ENCODE measurements at places on chromosomes 3 and 15.
A peak's percentile ranks its signal among the peaks of the same experiment; 100 is the strongest.

GRCh38 chr3:98551754-98552153 lies 20.0 kb downstream of the GPR15 start:
- no peak for DNase-seq

- DNase-seq, result no peak
Measured at GRCh38 chr15:51163843-51164242, 69.1 kb upstream of the TNFAIP8L3 start.

GRCh38 chr3:40701016-40701588 lies 176.3 kb downstream of the ZNF621 start:
- DNase-seq, result no peak

GRCh38 chr3:64600246-64600950 lies 87.4 kb downstream of the ADAMTS9 start:
- no peak for DNase-seq

GRCh38 chr3:78025916-78026315 lies 986.0 kb downstream of the ROBO2 start:
- DNase-seq, result no peak

DNA sequence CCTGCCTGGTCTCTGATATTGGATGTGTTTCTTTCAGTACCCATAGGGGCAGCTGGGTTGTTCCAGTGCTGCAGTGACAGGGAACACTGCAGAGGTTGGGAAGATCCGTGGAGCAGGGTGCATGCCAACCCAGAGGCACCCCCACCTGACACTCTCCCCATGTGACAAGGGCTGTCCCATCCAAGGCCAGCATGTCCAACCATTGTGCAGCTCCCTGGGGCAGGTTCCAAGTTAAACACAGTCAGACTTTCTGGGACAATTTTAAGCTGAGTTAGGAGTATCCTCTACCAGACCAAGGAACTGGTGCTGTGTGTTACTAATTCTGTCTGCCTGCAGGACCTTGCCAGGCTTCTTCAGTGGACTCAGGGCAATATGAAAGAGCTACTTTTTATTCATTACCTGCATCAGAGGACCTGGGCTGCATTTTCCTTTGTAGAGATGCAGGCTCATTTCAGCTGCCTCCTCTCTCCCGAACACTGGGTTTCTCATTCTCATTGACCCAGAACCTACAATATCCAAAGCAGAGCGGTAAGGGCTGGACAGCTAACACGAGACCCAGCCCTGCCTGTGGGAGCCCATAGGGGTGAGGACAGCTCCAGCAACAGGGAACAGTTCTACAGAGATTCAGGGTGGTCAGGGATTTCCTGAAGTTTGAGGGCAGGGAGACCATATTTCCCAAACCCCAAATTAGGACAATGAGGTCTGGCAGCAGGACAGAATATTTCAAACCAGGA lies 72.7 kb downstream of the SPSB4 start:
- DNase-seq, result no peak

GRCh38 chr15:73982222-73982962 lies 9.7 kb downstream of the STOML1 start:
- peak; percentile 35 for DNase-seq

GRCh38 chr15:66387163-66388042 lies 691 bp downstream of the MAP2K1 start:
- peak; percentile 67 for DNase-seq

DNA sequence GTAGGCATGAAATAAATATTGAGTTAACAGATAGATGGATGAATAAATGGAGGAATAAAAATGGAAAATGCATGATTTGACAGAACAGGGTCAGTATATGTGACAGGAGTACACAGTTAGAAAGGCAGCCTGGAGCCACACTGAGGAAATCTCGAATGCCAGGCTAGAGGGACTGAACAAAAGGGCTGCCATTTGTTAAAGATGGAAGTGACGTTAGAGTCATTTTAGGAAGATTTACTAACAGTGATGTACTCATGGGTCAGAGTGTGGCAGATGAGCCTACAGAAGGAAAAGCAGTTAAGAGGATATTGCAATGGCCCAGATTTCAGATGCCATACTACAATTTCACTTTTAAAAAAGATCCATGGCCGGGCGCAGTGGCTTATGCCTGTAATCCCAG lies 7.4 kb upstream of the TMPRSS7 start:
- no peak for DNase-seq

GRCh38 chr3:46867550-46867898 lies 4.3 kb upstream of the MYL3 start:
- no peak for DNase-seq

DNA sequence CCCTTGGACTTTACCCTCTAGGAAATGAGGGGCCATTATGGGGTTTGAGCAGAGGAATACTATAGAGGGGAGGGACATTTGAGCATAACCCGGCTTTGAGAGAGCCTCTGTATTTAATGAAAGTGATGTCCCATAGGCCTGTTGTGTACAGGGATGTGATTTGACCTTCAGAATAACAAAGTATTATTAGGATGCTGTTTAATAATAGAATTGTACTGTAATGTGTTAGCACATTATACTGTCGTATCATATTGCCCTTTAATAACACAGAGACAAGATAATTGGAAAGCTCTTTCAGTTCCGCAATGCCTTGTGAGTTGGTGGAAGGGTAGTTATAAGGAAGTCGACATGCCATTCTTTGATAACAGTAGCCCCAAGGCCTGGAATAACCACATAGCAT lies 328.3 kb downstream of the RYR3 start:
- no peak for DNase-seq

- DNase-seq, result no peak
Measured at GRCh38 chr15:81280696-81281455, 43.1 kb downstream of the STARD5 start.

DNA sequence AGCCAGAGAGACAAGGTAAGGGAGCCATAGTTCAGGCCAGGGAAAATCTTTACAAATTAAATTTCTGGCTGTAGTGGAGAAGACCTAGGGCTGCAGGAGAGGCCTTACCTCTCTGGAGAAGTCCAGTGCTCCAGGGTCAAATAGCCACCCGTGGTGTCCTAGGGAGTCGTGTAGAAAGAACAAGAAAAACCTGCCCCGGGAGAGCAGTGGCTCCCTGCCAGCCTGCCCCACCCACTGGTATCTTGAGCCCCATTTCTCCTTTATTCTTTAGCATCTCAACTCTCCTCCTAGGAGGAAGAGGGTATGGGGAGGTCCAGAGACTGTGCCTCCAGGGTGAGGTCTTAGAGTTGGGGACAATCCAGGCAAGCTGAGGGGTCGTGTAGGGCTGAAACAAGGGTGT lies 32.1 kb upstream of the NTRK3 start:
- DNase-seq, result no peak

GRCh38 chr3:28252001-28252431 lies 10.6 kb downstream of the CMC1 start:
- peak; percentile 21 for DNase-seq

GRCh38 chr15:87858651-87859050 lies 397.9 kb downstream of the NTRK3 start:
- no peak for DNase-seq

- no peak for DNase-seq
Measured at GRCh38 chr15:69035205-69035917, 20.9 kb downstream of the NOX5 start.

DNA sequence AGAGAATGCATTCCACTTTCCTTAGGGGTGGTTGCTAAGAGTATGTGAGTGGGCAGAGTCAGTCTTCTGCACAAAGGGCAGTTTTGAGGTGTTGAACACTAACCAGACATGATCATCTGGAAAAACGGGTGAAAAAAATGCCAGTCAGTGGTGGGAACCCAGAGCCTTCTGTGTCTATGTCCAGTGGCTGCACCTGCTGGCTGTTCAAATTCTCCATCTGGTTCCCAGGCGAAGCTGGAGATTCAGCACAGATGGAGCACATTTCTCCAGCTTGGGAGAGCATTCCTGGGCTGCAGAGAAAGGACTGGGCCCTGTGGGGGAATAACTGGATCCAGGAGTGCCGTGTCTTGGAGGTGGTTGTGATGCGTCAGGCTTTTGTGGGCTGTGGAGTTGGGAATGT lies 74.1 kb downstream of the TRAK1 start:
- no peak for DNase-seq

DNA sequence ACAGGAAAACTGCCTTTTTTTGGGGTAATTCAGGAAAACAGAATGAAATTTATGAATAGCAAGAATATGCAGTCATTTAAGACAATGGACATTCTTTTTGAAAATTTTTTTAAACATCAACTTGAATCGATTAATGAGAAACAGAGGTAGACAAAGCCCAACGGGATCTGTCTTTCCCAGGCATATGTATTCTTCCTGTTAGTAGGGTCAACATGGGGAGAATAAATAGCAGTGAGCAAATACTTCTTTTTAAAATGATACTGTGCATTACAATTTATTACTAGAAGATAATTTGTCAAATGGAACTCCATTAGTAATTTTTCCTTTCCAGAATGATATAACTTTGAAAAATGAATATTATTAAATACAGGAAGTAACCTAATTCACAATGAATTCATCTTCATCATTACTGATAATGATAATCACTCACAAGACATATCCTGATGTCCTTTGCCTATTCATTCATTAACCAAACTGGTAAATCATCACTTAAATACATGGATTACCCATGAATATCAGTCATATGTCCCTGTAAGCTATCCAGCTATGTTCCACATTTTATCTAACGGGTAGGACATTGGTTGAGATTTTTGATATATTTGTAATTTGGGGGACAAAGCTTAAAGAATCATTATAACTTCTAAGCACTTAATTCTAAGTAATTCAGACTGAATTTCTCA lies 209.2 kb upstream of the CDIN1 start:
- DNase-seq, result no peak

DNA sequence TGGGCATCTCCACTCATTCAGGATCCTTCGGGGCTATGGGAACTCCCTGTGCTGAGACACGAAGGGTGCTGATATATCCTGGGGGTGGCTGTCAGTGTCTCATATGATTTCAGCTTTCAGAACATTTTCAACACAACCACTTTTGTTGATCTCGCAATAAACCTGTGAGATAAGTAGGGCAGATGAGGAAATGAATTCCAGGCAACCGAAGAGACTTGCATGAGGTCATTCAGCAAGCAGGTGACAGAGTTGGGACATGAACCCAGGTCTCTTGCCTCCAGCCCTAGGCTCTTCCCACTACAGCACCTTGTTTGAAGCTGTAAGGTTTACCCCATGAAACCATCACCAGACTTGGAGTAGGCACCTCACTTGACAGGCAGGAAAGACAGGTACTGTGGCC lies 16.6 kb downstream of the DUOX1 start:
- no peak for DNase-seq

DNA sequence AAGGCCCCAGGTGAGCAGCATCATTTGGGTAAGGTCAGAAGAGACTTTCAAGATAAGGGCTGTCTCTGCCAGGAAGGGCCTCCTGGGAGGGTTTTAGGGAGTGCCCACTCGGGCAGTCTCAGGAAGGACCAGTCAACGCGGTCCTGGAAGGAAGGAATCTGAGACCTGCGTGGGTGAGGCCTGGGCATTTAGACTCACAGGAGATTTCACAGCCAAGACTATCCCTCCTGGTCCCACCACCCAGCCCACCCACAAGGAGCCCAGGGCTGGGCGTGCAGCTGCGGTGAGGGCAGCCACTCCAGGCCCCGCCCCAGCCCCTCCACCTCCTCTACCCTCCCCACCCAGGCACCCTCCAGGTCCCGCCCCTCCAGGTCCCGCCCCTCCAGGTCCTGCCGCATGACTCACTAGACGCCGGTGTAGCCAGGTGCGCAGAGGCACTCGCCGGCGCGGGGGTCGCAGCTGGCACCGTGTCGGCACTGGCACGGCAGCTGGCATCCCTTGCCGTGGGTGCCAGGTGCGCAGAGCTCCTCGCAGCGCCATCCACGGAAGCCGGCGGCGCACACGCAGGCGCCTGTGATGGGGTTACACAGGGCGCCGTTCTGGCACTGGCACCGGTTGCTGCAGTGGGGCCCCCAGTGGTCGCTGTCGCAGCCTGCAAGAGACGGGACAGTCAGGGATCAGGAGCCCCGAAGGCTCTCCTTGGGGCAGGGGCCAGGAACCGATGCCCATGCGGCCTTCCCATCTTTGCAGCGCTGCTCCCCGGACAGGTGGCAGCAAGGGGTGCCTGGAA lies 112.7 kb downstream of the RAB11A start:
- no peak for DNase-seq

GRCh38 chr3:66498687-66499621 lies 1.9 kb downstream of the LRIG1 start:
- DNase-seq, result peak; percentile 18

- no peak for DNase-seq
Measured at GRCh38 chr3:124492824-124493223, 237.4 kb upstream of the UMPS start.

- no peak for DNase-seq
Measured at GRCh38 chr3:125317761-125318160, 57.4 kb downstream of the ZNF148 start.

DNA sequence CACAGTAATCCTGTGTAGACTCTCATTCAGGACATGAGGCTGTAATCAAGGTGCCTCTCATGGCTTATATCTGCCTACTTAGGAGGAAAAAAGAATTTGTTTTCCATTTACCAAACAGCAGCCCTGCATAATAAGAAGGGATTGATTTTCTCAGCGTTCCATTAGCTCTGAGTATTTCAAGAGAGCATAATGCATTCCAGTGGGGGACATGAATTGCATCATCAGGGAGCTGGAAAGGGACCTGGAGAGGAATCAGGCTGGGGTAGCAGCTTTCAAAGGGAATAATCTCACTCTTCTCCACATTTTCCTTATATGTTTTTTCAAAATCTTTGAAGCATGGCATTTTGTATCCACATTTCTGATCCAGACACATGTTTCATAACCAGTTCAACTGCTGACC lies 150.6 kb upstream of the ANKRD28 start:
- no peak for DNase-seq

Data from CD14-positive monocyte (primary cell).